Left renal cortex interstitium (tissue), 4 donors: ENCODE measurements at places on chromosomes 3 and 15. TPM values are rescaled to one million over a fixed set of nuclear protein-coding genes. Genes with fewer than 3 reads are reported as not detected.

- DNase-seq, result no peak
Measured at GRCh38 chr15:41215708-41216107, 14.8 kb downstream of the EXD1 start.

GRCh38 chr3:28449398-28449797 is 100.8 kb upstream of the AZI2 start:
- no peak for DNase-seq

DNA sequence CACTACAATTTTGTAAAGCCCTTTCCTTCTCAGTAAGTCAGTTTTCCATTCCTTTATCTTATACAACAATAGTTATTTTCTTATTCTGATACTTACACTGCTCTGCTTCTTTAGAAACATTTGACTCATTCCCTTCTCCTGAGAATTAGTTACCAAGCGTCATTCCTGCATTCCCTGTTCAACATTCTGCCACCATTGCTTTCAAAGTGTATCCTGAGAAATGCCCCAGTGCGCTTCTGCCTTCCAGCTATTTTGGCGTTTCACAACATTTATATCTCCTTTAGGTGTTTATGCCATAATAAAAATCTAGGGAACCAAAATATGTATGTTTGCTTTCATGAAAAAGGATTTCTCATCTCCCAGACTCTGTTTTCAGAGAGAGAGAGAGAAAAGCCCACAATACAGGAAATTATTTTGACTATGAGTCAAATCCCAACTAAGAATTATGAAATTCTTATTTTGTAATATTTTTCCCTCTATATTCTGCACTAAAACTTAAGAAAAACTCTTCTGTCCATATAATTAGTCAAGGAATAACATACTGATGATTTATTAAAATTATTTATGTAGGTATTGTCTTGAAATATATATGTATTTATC is 118.2 kb upstream of the RAP2B start:
- DNase-seq, result no peak

DNA sequence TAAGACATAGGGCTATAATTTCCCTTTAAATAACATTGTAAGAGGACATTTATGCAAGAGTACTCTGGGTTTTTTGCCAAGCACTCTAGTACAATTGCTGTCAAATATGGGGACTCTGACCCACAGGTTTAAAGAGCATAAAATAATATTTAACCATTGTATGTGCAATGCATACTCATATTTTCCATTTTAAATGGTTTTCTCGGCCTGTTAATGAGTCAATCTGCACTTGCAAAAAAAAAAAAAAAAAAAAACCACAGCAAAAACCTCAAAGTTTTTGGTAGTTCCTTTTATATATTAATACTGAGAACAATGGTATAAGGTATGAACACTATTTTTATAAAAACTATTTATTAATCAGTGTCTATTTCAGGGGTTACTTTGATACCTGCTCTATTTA is 304.0 kb upstream of the CBLB start:
- DNase-seq, result no peak

GRCh38 chr3:112857526-112857925 is 10.9 kb upstream of the CD200R1L start:
- DNase-seq, result no peak

GRCh38 chr3:33075995-33076394 is 21.0 kb downstream of the GLB1 start:
- DNase-seq, result no peak

DNA sequence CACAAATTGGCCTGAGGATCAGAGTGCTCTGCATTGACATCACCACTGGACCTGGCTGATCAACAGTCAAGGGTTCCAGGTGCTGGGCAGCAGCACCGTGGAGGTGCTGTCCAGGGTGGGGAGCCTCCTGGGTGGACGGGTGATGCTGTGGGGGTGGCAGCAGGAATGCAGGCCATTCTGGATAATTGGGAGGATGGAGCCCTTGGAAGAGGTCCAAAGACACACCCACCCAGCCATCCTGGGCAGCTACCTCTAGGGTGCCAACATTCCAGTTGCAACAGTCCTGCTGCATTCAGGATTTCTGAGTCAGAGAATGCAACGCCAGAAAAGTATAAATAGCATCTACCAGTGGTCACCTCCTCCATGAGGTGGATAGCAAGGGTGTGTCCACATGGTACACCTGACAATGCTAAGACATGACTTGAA is 26.8 kb downstream of the STARD5 start:
- DNase-seq, result no peak

DNA sequence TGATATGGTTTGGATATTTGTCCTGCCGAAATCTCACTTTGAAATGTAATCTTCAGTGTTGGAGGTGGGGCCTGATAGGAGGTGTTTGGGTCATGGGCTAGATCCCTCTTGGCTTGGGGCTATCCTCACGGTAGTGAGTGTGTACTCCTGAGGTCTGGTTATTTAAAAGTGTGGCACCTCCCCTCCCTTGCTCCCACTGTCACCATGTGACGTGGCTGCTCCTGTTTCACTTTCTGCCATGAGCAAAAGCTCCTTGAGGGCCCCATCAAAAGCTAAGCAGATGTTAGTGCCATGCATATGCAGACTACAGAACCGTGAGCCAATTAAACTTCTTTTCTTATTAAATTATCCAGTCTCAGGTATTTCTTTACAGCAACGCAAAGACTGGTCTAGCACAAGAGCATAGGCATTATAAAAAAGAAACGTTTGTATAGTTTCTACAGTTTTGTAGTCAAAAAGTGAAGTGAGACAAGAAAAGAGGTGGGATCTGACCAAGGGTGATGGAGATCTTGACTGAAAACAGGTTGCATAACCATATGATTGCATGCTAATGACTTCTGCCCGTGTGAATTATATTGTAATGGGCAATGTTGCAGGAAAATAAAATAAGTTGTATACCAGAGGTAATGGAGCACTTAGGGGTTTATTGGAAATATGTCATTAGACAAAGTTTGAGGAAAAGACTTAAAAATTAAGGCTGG is 28.5 kb upstream of the CLASP2 start:
- no peak for DNase-seq

DNA sequence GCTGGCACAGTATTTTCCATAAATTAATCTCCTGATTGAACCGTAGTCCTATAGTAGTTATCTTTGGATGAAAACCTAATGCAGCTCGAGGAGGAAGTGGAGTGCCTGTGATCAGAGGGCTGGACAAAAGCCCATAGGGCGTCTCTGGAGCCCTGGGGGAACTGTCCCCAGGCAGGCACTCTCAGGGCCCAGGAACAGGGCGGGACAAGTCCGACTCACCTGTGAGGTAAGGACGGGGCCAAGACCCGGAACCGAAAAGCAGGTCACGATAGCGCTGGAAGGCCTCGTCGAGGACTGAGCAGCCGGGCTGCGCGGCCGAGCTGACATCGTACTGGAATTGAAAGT is 341 bp downstream of the HEXA start:
- no peak for DNase-seq

DNA sequence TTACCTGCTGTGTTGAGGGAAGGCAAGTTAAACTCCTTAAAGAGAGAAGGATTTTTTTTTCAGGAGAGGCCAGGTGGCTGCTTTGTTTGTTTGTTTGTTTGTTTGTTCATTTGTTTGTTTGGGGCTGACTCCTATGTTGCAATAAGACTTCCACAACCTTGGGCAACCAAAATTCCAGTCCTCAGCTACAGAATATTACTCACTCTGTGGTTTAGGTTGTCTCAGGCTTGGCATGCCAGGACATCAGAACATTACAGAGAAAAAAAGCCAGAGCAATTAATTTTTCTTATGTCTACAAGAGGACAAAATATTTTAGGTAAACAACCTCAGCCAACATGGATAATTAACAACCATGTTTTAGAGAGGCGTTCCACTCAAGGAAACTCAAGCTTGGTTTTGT is 156.7 kb upstream of the ATP11B start:
- DNase-seq, result no peak

The TIGIT gene
- polyA plus RNA-seq, result 0.08 TPM

The FES gene
- polyA plus RNA-seq, result 17.6 TPM

The ST3GAL6 gene
- polyA plus RNA-seq, result 94.6 TPM

The CCDC14 gene
- 117 TPM for polyA plus RNA-seq
